ENCODE measurements at places on chromosomes 2 and 18.
A peak's percentile ranks its signal among the peaks of the same experiment; 100 is the strongest.

- no peak for DNase-seq
Measured at GRCh38 chr2:221385716-221386115, 186.4 kb downstream of the EPHA4 start.

- DNase-seq = no peak
Measured at GRCh38 chr18:77052983-77053309, 79.6 kb downstream of the MBP start.

- DNase-seq = peak; percentile 23
Measured at GRCh38 chr18:12656605-12656937, 1.3 kb downstream of the SPIRE1 start.

DNA sequence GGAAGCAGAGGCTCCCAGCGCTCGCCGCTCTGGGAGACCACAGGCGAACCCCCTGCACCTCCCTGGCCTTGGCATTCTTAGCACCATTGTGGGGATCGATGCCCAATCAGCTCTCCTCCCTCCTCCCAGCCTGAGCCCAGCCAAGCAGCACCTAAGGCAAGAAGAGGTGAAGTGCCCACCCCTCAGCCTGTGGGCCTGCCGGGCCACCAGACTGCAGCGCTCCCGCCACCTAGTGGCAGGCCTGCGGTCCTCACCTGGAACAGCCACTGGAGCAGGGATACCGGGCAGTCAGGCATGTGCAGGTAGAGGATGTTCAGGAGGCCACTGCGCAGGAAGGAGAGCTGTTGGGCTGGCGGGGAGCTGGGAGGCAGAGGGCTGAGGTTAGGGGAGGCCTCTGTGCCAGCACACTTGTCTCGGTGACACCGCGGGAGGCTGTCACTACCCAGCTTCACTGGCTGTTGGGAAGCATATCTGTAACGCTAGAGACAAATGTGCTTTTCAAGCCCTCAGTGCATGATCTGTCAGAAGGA is 35.2 kb downstream of the FAM178B start:
- peak; percentile 25 for DNase-seq

DNA sequence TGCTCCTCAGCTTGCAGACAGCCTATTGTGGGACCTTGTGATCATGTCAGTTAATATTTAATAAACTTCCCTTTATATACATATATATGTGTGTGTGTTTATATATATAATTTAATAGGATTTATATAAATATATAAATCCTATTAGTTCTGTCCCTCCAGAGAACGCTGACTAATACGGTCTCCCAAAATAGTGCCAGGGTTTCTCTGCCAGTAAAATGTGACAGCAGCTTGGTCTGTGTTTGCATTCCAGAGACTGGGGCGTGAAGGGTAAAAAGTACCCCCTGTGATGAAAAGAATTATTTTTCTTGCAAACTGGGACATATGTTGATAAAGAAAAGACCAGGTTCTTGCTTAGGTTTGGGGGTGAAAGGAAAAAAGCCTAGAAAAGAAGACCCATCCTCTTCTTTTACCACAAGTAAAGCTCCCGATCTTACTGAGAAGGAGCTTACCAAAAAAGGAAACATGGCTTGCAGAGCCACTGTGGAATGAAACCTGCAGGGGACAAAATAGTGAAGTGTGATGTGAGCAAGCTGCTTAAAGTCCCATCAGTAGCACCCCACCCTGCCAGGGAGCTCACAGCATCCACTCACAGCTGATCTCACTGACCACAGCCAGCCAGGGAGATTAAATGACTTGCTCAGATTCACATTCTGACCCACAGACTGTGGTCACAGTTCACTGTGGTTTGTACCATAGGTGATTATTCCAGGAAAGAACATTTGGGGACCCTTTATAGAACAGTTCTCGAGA is 110.9 kb upstream of the RMP24 start:
- no peak for DNase-seq

DNA sequence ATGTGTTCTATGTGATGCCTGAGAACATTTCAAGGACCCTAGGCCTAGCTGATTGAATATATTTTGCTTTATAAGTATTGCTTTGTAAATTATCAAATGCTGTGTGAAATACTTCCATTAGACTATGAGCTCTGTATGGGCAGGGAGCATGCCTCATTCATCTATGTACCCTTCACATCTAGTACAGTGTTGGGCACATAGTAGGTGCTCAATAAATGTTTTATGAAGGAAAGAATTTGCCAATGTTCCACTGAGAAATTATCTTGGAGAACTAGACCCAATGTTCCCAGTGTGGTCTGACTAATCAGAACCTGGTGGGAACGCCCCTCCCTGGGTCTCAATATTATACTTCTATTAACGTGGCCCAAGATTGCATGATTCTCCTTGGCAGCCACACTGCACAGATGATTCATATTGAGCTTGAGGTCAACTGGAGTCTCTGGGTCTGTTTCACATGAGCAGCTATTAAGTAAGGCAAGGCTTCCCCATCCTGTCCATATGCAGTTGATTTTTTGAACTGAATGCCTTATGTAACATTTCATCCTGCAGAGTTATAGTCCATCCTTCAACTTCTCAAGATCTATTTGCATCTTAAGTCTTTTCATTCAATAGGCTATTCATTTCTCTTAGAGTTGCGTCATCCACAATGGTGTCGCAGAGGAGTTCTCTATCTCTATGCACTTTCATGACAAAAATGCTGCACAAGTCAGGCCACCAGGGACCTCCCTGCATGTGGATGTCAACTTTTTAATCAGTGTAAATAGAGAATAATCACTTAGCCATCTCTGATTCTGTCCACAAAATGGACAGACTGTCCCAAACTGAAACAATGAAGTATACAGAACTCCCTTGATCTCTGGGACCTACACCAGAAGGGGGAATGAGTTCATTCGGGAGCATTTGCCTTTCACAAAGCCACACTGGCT is 257.6 kb downstream of the CYP26B1 start:
- no peak for DNase-seq

GRCh38 chr2:47019961-47020681 is 104.5 kb upstream of the MCFD2 start:
- no peak for DNase-seq

GRCh38 chr2:30225131-30225762 is 6.1 kb upstream of the LBH start:
- no peak for DNase-seq

- DNase-seq = no peak
Measured at GRCh38 chr2:231604101-231604684, 11.5 kb downstream of the TEX44 start.

DNA sequence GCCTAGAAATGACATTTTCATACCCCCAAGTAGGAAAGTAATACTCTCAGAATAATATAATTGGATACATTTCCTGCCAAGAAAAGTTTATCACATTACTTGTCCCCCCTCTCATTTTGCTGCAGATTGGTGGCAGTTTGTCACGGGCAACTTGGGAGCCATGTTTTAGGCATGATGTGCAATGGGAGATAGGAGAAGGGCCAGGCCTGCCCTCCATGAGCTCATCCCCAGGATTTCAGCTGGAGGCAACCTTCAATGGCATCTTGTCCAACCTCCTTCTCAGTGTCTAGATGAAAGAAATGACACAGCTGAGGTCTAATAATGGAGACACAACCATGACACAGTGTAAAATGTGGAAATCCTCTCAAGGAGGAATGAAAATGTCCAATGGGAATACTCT is 11.4 kb upstream of the RAB31 start:
- no peak for DNase-seq

DNA sequence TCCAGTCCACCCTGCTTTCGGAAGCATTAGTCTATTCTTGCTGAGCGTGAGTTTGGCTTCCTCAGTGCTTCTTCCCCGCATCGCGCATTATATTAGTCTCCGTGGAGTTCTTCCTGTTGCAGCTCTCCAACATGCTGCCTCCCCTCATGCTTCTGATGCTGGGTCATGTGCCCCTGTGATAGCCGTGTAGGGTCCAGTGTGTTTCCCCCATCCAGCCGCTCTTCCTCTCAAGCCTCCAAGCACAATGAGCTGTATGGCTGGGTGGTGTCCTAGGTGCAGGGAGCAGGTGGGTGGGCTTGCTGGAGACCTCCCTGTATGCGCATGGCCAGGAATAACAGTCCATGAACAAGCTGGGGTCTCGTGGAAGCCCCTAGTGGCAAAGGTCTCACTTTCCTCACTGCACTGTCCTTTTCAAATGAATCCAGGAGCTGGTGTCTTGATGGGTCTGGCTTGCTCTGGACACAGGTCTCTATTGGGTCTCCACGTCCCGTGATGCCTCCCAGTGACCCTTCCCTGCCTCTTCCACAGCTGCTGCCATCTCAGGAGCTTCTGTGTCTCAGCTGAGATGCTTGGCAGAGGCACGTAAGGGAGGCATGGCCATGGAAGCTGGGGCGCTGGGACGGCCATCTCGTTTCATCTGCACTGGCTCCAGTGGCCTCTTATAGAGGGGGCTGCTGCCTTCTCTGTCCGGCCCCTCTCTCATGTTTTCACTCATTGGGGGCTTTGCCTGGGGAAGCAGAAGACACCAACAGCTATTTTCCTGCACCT is 54.8 kb upstream of the HDAC4 start:
- no peak for DNase-seq

- DNase-seq = no peak
Measured at GRCh38 chr2:86254576-86255538, 55.6 kb downstream of the MRPL35 start.

- no peak for DNase-seq
Measured at GRCh38 chr2:127134833-127135830, 28.2 kb upstream of the BIN1 start.

DNA sequence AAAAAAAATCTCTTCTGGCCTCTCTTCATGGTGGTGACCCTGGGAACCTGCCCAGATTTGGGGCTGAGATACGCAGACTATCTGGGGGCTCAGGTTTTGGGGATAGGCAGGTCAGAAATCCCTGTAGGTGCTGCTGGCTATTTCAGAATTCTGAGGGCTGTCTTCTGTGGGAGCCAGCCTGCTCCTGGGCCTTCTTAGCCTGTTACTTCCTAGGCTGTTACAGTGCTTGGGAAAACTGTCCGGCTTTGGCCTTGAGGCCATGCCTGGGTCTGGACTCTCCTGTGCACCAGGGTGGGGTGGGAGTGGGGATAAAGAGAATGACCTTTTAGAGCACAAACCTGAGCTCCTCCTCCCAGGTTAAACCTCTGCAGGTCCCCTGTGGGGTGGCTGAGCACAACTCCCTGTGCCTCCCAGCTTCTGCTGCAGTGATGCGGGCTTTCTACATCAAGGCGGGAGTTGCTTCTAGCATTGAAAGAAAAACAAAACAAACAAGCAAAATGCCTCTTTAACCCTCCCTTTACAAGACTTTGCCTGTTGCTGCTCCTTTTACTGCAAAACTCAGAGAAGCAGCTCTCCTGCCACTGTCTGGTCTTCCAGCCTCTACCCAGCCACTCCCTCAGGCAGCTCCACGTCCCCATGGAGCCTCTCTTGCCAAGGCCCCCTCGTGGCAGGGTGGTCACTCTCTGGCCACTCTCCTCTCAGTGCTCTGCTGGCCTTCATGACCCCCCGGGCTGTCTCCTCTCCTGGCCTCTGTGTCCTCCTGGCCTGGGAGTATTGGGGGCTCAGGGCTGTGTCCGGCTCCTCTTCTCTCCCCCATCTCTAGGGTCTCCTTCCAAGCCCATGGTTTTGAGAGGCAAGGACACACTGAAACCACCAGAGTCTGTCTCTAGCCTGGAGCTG is 293.0 kb upstream of the HS6ST1 start:
- no peak for DNase-seq

- DNase-seq = no peak
Measured at GRCh38 chr18:50011813-50012435, 183.0 kb downstream of the MYO5B start.

GRCh38 chr2:241019441-241020139 is 21.2 kb downstream of the SNED1 start:
- DNase-seq = no peak

- DNase-seq = no peak
Measured at GRCh38 chr2:12861344-12861930, 144.7 kb downstream of the TRIB2 start.

- no peak for DNase-seq
Measured at GRCh38 chr2:6214471-6214870, 522.3 kb downstream of the SOX11 start.

DNA sequence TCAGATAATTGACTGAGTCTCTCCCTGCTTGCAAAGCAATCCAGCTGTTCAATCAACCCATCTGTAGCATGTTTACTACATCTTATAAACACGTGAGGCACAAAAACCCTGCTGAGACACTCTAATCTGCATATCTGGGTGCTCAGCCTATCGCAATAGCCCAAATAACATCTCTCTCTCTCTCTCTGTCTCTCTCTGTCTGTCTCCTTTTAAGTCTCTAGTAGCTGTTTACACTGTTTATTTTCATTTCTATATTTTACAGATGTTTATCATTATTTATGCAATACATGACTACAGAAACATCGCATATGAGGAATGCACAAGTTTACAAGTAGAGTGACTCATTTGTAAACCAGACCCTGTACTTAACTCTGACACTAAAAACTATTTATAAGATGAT is 422.1 kb upstream of the DSEL start:
- no peak for DNase-seq

DNA sequence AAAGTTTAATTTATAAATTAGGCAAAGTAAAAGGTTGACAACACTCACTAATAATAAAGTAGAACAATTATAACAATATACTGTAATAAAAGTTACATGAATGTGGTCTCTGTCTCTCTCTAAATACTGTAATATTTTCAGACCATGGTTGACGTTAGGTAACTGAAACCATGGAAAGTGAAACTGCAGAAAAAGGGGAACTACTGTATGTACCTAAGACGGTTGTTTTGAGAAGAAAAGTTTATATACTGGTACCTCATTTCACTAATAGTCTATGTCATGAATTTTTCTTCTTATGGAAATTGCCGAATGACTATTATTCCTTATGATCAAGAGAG is 166.7 kb upstream of the ZNF521 start:
- no peak for DNase-seq

GRCh38 chr2:232351686-232352510 is 26.7 kb upstream of the ALPP start:
- no peak for DNase-seq

GRCh38 chr2:7515327-7515726 is 598.1 kb downstream of the RNF144A start:
- DNase-seq = no peak

GRCh38 chr18:50356036-50356945 is 18.6 kb upstream of the SKA1 start:
- DNase-seq = no peak

- DNase-seq = no peak
Measured at GRCh38 chr18:9568186-9568585, 46.2 kb downstream of the PPP4R1 start.

Data from NCI-H748 treated with DMSO at 0.1 percent for 48 hours (cell line).